RKO (cell line): ENCODE measurements at places on chromosomes 3 and 15.

DNA sequence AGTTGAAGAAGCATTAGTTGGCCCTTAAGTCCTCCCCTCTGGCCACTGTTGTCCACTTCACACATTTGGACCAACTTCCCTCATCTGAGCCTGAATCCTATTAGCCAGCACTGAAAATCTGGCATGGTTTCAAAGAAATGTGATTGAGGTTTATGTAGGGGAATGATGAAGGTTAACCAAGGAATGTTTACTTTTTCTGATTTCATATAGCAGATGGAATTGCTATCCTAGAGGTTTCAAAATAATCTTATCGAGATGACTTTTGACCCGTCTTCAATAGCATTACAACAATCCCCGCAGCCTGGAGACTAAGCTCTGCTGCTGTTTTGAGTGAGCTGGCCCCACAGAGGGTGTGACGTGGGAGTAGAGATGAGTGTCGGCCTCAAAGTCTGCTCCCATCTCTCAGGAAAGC is 200.8 kb upstream of the IL12A start:
- DNase-seq: no peak

GRCh38 chr3:12476238-12476897 is 7.9 kb upstream of the TSEN2 start:
- DNase-seq: no peak

GRCh38 chr15:77540312-77541060 is 92.2 kb downstream of the LINGO1 start:
- no peak for DNase-seq

- no peak for DNase-seq
These were observed 3.8 kb downstream of the GOLIM4 start for GRCh38 chr3:168091941-168092340.

- no peak for DNase-seq
These were observed 275.5 kb downstream of the SHOX2 start for GRCh38 chr3:157830556-157831236.

DNA sequence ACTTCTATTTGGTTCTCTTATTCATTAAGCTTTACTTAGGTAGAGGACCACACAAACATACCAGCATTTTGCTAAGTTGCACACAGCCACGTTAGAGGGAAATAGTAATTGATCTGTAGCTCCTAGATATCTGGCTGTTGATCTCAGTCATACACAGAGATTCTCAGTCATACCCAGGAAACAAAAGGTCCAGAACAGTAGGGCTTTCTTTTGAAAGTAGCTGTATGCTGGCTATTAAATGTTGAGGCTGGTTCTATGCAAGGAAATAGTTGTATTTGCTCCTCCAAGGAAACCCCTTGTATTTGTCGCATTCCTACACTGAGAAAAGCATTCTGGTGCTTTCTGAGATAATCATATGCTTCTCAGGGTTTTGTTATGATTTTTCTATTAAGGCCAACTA is 523.8 kb downstream of the SOX2 start:
- DNase-seq: no peak

GRCh38 chr3:16311960-16312451 is 47.0 kb downstream of the OXNAD1 start:
- DNase-seq: no peak

GRCh38 chr3:87203809-87204208 is 23.3 kb upstream of the CHMP2B start:
- DNase-seq: no peak

GRCh38 chr3:132550579-132551305 is 46.3 kb upstream of the ACKR4 start:
- no peak for DNase-seq

DNA sequence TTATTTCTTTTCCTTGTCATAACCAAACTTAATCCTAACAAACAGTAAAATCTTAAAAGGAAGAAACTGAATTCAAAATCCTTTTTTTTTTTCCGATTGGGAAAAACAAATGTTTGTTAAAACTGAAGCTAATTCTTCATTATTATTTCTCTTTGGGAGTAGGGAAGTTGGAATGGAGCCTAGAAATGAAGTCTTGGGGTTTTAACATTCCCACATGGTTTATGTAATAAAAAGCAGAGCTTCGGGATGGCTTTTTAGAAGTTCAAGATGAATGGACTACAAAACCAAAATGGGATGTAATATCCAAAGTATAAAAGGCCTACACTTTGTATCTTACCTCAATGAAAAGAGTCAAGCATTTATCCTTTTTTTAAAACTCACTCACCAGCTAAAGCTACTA is 189.0 kb upstream of the TMC3 start:
- DNase-seq: no peak

DNA sequence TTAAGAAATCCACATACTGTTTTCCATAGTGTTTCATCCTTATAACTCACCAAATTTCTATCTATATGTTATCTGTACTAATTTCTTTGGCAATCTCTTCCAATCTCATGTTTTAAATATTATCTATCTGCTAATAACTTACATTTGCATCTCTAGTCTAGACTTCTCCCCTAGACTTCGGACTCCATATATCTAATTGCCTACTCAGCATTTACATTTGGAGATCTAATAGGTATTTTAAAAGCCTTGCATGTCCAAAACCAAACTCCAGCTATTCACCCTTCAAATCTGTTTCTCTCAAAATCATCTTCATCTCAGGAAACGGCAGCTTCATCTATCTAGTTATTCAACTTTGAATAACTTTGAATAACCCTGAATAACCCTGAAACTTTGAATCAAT is 35.3 kb downstream of the ZNF385D start:
- no peak for DNase-seq

DNA sequence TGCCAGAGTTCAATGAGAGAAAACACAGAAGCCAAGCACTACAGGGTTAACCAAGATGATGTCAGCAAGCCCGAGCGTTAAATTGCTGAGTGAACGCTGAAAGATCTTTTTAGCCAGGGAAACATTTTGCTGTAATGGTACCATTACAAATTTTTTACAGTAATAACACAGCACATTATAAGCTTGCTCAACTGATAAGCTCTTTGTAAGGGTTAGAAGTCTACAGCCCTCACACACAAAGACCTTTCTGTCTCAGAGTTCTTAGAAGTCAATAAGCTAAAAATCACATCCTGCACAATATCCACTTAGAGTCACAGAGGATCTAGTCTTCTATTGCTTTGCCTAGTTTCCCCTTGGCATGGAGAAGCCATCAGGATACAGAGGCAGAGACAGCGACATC is 29.9 kb downstream of the CHSY1 start:
- no peak for DNase-seq

GRCh38 chr3:144011251-144011799 is 39.7 kb downstream of the DIPK2A start:
- DNase-seq: no peak

DNA sequence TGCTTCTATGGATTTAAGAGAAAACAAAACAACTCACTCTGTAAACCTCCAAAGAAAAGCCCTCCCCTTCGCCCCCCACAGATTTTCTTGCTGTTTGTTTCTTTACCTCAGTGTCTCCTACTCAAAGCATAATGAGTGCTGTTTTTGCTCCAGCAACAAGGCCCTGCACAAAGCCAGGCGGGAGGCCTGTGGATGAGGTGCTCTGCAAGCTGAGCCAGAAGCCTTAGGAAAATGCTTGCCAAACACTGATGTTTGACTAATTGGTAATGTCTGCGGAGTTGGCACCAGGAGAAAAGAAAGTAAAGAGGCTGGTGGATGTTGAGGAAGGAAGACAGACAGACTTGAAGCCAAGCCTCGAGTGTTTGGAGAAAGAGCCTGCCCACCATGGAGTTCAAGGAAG is 99.7 kb downstream of the RARB start:
- DNase-seq: no peak

DNA sequence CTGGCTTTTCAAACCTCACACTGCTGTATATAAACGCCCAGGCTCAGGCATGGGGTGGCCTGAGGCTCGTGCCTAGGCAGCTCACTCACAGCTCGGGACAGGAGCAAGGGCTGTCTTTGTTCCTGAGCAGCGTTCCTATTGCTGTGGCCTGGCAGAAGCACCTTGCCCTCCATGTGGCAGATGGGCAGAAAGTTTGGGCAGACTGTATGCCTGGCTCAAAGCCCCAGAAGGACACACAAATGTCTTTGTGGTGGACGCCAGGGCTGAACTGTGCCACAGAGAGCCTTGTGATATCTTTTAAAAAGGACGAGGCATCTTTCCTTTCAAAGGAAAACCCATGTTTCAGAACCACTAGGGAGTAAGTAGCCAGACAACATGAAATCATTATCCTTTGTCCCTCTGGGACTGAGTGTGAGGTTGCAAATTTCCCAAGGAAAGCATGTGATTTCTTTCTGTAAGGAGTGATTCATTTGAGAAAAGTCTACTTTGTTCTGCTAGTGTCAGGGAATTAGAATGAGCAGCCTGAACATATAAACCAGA is 29.3 kb upstream of the UBE2E1 start:
- no peak for DNase-seq

DNA sequence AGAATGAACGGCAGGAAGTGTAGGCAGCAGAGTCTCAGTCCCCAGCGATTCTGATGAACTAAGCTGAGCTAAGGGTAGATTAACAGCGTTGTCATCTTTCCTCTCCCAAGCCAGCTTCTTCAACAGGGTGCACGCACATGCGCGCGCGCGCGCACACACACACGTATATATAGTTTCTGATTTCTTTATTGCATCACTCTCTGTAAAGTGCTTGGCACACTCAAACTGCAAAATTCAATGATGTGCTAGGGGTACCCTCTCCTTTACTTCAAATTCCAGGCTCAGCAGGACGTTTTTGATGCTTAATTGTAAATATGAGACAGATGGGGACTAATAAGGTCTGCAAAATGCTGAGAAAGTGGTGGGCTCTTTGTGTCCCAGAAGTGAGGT is 26.1 kb upstream of the VPS8 start:
- DNase-seq: no peak

GRCh38 chr3:185280572-185281365 is 26.9 kb upstream of the EHHADH start:
- peak; percentile 84 for DNase-seq

- no peak for DNase-seq
These were observed 15.3 kb downstream of the ACP3 start for GRCh38 chr3:132332508-132332907.

- no peak for DNase-seq
These were observed 6.8 kb upstream of the PKM start for GRCh38 chr15:72237853-72238224.
